ENCODE measurements at places on chromosomes 5 and 9.

GRCh38 chr9:94818178-94818541 is 91.7 kb downstream of the AOPEP start:
- DNase-seq, result no peak

- no peak for DNase-seq
Observed at GRCh38 chr5:146018514-146019375, 82.4 kb downstream of the SH3RF2 start.

DNA sequence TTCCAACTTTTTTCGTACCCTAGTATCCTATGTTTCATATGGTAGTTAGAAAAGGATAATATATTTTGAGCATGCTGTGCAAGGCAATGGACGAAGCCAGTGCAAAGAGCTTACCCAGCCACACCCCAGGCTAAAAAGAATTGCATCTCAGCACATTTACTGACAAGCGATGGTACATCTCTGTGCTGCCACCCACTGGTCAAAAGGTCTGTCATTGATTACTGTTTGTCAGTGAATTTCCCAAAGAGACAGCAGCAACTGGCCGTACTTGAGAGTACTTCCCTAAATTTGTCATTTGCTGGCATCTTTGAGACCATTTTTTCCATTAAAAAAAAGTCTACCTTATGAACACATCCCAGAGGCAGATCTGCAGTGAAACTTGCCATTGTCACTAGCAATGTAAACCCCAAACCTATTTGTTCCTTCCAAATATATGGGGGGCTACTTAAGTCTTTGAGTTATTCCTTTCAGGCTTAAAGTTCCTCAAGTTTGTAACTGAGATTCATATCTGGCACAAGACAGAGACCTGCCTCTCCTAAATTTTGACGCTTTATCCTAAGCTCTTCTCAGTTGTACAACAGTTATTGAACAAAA is 184.3 kb downstream of the CTNND2 start:
- DNase-seq, result peak; percentile 7

DNA sequence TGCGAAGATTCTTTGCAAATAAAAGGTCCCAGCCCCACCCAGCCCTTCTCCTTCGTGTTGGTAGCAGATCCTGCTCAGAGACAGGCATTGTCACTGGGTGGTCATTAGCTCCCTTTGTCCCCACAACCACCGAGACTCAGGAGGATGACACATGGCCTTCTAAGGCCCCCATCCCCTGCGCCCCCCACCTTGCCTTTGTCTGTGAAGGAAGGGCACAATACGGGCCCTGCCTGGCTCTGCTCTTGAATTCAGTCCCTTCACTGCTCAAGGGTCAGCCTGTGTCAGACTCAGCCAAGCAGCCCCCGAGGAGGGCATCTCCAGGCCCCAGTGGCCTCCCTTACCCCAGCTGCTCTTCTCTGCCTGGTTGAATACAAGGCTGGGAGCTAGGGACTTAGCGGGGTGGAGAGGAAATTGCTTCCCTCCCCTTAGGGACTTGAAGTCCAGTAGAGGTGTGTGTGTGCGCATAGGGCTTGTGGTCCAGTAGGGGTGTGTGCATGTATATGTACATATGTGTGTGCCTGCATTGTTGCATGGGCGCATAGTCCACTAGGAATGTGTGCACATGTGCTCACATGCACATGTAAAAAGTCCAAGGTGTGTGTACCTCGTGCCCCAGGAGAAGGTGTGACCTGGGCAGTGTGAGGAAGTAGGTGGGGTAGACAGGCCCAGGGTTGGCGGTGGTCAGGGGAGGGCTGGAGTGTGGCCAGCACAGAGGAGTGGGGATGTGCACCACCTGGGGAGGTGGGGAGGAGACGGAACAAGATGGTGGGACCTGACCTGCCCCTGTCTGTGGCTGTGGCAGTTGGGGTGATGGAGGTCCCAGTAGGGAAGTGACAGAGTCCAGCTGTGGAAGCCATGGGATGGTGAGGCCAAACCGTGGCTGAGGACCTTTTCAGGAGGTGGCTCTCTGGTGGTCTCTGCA is 59.1 kb downstream of the PHF2 start:
- DNase-seq, result no peak

DNA sequence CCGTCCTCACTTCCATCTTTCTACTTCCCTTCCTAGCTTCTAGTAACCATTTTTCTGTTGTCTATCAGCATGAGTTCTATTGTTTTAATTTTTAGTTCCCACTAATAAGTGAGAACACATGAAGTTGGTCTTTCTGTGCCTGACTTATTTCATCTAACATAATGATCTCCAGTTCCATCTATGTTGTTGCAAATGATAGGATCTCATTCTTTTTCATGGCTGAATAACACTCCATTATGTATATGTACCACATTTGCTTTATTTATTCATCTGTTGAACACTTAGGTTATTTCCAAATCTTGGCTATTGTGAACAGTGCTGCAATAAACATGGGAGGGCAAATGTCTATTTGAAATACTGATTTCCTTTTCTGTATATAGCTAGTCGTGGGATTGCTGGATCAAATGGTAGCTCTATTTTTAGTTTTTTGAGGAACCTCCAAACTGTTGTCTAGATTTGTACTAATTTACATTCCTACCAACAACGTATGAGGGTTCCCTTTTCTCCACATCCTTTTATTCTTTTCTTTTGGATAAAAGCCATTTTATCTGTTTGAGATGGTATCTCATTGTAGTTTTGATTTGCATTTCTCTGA is 50.3 kb downstream of the NSD1 start:
- DNase-seq, result no peak

GRCh38 chr5:129945028-129945427 is 40.8 kb downstream of the CHSY3 start:
- DNase-seq, result peak; percentile 2

- DNase-seq, result no peak
Observed at GRCh38 chr9:71746758-71747125, 21.6 kb downstream of the CEMIP2 start.

- no peak for DNase-seq
Observed at GRCh38 chr5:6748142-6748541, 34.9 kb downstream of the TENT4A start.

- DNase-seq, result no peak
Observed at GRCh38 chr9:80867731-80868130, 821.6 kb downstream of the TLE1 start.

DNA sequence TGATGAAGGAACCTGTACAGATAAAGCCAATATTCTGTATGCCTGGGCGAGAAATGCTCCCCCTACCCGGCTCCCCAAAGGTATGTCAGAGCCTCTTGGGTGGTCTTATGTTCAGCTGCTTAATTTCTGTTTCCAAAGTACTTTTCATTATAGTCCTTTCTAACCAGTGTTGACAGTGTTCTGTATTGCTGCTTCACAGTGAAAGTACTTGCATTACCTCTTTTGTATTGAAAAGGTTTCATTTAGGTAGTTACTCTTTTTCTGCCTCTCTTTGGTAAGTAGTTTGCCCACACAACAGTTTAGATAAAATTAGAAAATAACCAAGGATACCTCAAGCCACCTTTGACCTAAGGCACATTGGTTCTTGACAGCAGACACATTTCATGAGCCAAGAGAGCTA is 169.9 kb downstream of the PAM start:
- no peak for DNase-seq

DNA sequence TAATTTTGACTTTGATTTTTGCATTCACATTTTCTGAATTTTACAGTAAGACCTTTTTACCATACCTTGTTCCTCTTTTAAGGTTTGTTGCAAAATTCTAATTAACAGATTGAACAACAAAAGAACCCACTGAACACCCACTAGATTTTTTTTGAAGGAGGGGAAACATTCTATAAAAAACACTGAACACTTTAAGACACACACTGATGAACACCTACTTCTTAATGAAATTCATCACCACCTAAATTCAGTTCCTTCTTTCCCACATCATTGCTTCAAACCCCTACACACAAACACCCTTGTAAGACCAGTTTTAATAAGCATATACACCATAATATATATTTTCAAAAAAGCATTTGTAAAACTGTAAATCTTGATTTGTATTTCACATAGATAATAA is 559.0 kb upstream of the MEF2C start:
- no peak for DNase-seq

GRCh38 chr5:37825334-37825915 is 14.4 kb downstream of the GDNF start:
- no peak for DNase-seq

- DNase-seq, result peak; percentile 22
Observed at GRCh38 chr5:127941646-127942045, 141.9 kb upstream of the SLC12A2 start.

GRCh38 chr9:137281345-137282116 is 4.0 kb downstream of the TOR4A start:
- no peak for DNase-seq

GRCh38 chr9:86352440-86353077 is 1.7 kb downstream of the TUT7 start:
- no peak for DNase-seq

GRCh38 chr9:19464061-19464763 is 55.4 kb downstream of the ACER2 start:
- DNase-seq, result no peak

GRCh38 chr5:179142434-179143198 is 82.4 kb downstream of the ZNF354C start:
- no peak for DNase-seq

GRCh38 chr5:142970440-142971030 is 200.4 kb downstream of the ARHGAP26 start:
- DNase-seq, result no peak

DNA sequence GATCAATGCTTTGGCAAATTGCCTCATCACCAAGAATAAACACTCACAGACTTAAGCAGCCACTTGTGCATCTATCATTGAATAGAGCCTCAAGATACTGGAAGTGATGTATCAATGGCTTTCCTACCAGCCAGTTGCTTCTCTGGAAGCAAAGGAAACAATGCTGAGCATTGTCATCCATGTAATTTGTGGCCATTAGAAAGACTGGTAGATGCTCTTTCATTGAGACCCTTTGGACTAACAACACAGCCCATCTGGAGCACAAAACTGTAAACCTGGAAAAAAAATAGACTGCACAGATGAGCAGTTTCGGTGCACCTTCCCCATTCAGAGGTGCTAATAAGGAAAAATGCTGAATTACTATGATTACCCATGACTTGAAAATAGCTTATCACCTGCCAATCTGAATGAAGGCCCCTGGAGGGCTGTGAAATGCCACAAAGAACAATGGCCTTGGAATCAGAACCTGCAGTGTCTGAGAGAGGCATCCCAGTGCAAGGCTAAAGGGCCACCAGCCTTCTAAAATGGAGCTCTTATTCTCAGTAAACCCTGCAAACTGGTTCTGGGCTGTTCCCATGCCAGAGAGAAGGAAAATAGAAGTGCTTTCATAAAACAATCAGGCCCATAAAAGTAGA is 127.5 kb downstream of the RFK start:
- no peak for DNase-seq

DNA sequence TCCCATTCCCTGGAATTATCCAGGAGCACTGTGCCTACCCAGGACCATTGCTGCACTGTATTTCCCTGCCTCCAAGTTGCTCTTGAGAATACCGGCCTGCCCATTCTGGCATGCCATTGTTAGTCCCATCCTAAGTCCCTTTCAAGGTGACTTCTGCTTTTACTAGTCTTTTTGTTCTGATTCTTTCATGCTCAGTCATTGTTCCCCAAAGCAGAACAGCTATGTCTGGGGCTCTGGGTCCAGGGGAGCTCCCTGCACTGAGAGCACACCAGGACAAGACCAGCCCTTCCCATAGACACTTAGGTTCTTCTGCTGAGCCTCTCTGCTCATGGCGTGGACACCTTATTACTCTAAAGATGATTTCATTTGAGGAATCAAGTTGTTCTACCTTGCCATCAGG is 388.9 kb upstream of the KLF4 start:
- DNase-seq, result no peak

DNA sequence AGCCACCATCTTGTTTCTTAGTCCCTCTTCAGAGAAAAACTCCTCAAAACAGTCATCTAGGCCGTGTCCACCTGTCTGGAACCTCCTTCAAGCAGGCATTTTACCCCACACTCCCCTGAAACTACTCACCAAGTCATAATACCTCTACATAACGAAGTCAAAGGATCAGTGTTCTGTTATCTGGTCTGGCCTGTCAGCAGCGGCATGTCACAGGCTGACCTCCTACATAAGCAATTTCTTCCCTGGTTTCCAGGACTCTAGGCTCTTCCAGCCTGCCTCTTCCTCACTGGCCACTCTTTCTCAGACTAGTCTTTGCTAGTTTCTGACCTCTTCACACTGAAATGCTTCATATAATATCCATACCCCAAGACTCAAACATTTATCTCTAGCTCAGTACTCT is 72.2 kb downstream of the SPTLC1 start:
- no peak for DNase-seq

- DNase-seq, result no peak
Observed at GRCh38 chr9:98084396-98084795, 27.9 kb downstream of the NANS start.

- no peak for DNase-seq
Observed at GRCh38 chr5:139756971-139757370, 38.6 kb upstream of the PSD2 start.

GRCh38 chr5:88745093-88745696 is 137.8 kb downstream of the MEF2C start:
- no peak for DNase-seq

GRCh38 chr9:127065592-127065991 is 56.8 kb downstream of the ANGPTL2 start:
- DNase-seq, result no peak

DNA sequence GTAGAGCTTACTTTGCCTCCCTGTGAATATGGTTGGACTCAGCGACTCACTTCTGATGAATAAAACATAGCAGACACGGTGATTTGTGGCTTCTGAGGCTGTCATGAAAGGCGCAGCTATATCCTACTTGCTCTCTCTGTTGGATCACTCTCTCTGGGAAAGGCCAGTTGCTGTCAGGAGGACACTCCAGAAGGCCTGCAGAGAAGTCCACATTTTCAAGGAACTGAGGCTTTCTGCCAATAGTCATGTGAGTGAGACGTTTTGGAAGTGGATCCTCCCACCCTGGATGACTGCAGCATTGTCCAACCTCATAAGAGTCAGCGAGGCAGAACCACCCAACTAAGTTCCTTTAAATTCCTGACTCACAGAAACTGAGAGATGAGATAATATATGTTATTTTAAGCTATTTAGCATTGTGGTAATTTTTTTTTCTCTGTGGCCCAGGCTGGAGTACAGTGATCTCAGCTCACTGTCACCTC is 156.0 kb upstream of the MAST4 start:
- DNase-seq, result peak; percentile 82

DNA sequence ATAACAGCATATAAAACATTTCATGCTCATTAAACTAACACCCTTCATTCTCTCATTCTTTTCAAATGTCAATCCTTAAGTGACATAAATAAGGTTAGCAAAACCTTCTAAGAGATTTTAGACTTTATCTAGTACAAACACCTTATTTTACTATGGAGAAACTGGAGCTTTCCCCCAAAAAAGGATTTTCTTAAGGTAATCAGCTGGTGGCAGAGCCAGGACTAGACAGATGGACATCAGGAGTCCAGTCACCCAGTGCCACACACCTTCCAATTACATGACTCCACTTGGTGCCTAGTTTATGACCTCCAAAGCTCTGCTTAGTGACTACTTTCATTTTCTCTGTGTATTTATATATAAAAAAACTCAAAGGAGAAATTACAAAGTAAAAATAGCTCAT is 70.2 kb downstream of the HTR4 start:
- no peak for DNase-seq

- no peak for DNase-seq
Observed at GRCh38 chr5:35832762-35833161, 23.9 kb upstream of the IL7R start.

GRCh38 chr9:37565661-37566618 is 10.2 kb downstream of the FBXO10 start:
- DNase-seq, result no peak

GRCh38 chr9:80775530-80775929 is 913.8 kb downstream of the TLE1 start:
- no peak for DNase-seq

All from muscle of back (tissue), 13 donors.